Bronchial smooth muscle cell (primary cell): ENCODE measurements at places on chromosomes 12 and 14. TPM values are rescaled to one million over a fixed set of nuclear protein-coding genes. Genes with fewer than 3 reads are reported as not detected.

ADAMTS20 gene
- not detected in 2 replicates for total RNA-seq

RGS6 gene
- not detected in 2 replicates for total RNA-seq

PCED1B gene
- total RNA-seq, result under 0.01 TPM in 1 of 2 replicates, not detected in the other

AKAP3 gene
- total RNA-seq, result 0.63 and 2.1 TPM in 2 replicates

CAPZA3 gene
- total RNA-seq, result not detected in 2 replicates

CCND2 gene
- total RNA-seq, result 14.9 and 37.0 TPM in 2 replicates

MIPOL1 gene
- 9.1 and 10.2 TPM in 2 replicates for total RNA-seq

SAMD15 gene
- total RNA-seq, result 0.94 and 1.3 TPM in 2 replicates

CLEC2A gene
- not detected in 2 replicates for total RNA-seq

HSPB8 gene
- 9.8 and 10.6 TPM in 2 replicates for total RNA-seq

SLC4A8 gene
- total RNA-seq, result 3.0 and 7.6 TPM in 2 replicates

MDM2 gene
- 206 and 274 TPM in 2 replicates for total RNA-seq

HOXC12 gene
- not detected in 2 replicates for total RNA-seq
